ENCODE measurements at places on chromosomes 5 and 9. TPM values are rescaled to one million over a fixed set of nuclear protein-coding genes. Genes with fewer than 3 reads are reported as not detected.

Gene ARHGEF39
- 1.0 TPM for total RNA-seq

Gene CMYA5
- 739 TPM for total RNA-seq

Gene SRD5A1
- 3.6 TPM for total RNA-seq

Gene POU5F2
- 5.7 TPM for total RNA-seq

- no peak for DNase-seq
Measured at GRCh38 chr9:130467316-130467715, 22.6 kb downstream of the ASS1 start.

DNA sequence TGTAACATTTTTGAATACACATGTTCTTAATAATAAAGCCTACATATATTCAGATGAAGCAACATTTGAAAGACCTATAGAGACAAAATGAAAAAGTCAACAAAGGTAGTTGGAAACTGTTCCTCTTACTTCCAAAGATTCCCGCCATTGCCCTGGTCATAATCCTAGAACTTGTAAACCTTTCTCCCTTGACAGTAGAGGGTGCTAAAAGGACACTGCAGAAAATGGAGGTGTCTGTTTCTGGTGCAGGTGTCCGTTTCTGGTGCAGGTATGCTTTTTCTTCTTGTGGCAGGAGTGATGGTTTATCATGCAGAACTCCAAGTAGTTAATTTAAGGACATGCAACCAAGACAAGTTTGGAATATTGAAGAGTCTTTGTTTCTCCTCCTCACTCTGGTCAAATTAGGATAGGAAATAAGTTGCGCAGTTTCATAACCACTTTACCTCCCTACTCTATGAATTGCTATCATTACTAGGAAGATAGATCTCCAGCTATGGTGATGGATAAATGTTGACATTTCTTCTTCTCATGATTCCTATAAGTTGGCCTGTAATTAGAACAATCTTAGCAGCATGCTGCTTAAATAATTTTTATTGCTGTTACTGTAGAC lies 56.0 kb upstream of the FAM174A start:
- DNase-seq, result peak; percentile 12

DNA sequence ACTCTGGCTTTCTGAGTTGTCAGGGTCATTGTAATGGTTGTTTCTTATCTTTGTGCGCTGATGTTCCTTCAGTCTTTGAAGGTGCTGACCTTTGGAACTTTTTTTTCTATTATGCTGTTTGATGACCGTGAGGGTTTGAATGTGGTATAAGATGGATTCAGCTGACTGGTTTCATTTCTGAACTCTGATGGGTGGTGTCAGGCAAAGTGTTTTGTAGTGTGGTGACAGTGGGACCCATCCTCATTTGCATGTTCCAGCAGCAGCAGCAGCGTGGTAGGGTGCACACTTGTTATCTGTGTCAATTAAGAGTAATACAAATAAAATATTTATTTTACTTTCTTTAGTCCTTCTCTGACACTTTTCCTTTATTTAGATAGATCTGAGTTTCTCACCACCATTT lies 227.7 kb upstream of the PRR16 start:
- no peak for DNase-seq

- DNase-seq, result no peak
Measured at GRCh38 chr5:55680353-55680752, 31.8 kb downstream of the SLC38A9 start.

DNA sequence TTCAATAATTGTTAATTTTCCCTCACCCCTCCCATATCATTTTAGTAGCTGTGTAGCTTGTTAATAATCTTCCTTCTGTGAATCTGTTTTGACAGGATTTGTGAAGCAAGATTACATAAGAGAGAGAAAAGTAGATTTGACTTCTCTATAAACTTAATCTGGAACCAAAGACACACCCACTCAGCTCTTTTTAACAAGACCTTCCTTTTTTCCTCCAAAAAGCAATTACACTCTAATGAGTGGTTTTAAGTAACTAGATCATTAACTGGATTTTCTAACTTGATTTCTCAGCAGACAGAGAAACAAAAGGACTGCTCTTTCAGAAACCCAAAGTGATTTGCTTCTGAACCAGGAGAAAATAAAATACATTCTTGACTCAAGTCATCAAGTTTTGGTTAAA lies 21.9 kb downstream of the RFK start:
- DNase-seq, result no peak
